Bronchial epithelial cell (primary cell): ENCODE measurements at places on chromosomes 7 and 10. TPM values are rescaled to one million over a fixed set of nuclear protein-coding genes. Genes with fewer than 3 reads are reported as not detected.
A peak's percentile ranks its signal among the peaks of the same experiment; 100 is the strongest.

DNA sequence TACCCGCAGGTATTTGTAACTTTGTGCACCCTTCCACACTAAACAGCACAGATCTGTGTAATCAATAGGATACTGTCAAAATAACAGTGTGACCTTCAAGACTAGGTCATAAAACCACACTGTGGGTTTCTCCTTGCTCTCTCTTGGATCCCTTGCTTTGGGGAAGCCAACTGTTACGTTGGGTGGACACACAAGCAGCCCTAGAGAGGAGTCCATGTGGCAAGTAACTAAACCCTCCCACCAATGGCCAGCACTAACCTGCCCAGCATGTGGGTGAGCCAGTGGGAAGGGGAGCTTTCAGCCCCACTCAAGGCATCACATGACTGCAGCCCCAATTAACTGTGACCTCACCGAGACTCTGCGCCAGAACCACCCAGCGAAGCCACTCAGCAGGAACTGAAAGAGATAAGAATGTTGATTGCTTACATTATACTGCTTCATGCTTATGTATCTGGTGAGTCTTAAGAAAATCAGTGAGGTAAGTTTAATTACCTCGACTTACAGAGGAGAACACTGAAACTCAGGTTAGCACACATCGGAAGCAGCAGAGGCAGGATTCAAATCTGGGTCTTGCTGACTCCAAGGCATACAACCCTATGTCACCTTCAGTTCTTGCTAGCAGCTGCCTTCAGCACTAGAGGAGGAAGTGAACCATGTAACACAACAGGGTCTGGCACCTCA lies 9.4 kb upstream of the ZC3HAV1 start:
- no peak for DNase-seq

- no peak for DNase-seq
These were observed 98.9 kb downstream of the MKX start for GRCh38 chr10:27646604-27647175.

GRCh38 chr7:150435390-150436073 lies 14.9 kb upstream of the GIMAP8 start:
- no peak for DNase-seq

DNA sequence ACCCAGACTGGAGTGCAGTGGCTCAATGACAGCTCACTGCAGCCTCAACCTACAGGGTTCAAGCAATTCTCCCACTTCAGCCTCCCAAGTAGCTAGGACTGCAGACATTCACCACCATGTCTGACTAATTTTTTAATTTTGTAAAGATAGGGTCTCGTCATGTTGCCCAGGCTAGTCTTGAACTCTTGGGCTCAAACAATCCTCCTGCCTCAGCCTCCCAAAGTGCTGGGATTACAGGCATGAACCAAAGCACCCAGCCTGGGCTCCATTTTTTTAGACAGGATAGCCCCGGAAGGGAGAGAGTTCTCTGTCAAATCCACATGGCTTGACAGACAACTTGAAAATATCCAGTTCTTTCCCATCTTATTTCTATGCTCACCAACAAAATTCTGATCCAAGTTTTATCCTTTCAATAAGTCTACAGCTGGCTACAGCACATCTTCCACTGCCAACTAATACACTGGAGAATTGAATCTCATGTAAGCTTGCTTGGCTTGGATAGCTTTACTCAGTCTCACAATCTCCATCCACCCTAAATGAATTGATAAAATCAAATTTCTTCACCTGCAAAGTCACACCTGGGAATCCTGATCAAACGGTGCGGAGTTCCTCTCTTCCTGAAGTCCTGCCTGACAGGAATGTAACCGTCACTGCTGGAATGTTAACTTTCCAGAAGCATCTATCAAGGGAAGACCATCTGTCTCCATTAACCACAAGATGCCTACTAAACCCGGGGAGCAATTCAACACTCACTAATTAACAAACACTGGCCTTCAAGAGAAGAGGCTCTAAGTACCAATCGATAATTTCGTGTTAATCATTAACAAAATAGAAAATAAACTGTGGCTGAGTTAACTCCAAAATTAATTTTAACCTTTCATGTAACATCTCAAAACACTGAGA lies 239.7 kb upstream of the MKLN1 start:
- DNase-seq: no peak

DNA sequence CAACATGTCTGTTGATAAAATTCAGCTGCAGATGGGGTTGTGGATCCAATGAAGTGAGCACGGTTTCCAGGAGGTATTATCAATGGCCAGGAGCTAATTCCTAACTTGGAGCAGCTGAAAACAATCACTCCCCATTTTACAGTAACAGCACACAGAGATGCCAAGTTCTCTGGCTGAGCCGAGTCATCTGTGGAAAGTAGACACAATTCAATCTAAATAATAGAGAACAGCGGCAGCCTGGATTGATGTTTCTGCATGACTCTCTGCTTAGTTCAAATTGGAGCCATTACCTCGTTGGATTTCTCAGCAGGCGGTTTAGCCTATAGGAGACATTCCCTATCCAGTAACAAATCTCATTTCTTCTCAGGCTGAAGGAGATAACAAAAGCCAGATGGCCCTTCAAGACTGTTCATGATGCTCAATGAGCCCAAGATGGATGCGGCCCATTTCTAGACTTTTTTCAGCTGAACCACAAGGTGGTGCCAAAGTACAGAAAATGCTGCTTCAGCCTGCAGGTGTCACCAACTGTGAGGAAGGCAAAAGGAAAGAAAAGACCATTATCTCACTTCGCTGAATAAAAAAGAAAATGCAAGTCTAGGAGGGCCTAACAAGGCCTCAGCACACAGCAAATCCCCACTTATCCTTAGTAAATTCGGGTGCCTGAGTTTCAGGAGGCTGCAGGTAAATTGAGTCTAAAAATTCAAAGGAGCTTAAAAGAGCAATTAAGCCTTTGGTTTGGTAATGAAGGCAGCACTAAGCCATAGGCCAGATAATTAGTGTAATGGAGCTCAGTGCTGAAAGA lies 83.7 kb downstream of the SLC16A9 start:
- peak; percentile 63 for DNase-seq

- DNase-seq: no peak
These were observed 44.4 kb downstream of the GPAM start for GRCh38 chr10:112139176-112139575.

GRCh38 chr7:114657279-114657678 lies 242.7 kb downstream of the FOXP2 start:
- DNase-seq: no peak

DNA sequence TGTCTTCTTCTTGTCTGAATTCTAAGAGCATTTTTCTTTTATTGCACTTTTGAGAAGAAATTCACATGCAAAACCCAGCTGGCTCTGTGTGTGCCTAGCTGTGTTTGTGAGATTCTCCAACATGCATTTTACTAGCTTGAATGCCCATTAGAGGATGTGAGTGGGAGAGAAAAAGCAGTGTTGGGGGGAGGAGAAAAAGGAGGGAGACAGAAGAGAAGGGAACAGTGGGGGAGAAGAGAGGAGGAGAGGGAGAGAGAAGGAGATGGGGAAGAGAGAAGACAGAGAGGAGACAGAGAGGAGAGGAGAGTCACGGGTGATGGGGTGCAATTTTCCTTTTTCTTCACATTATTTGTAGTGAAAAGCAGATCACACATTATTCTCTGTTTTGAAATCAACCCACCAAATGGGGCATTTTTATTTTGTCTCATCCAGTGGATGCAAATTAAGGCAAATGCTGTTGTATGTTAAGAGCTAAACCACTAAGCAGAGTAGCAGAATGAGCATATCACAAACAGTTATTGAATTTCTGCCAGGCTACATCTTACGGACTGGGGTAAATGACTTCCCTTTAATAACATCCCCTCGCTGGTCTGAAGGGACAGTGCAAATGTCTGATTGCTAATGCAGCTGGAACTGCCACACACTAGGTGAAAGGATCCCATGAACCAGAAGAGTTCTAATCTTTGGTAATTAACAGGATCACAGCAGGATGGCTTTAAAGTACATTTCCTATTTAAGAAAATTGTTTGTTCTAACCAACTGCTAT lies 849 bp downstream of the LRRN3 start:
- DNase-seq: no peak

- DNase-seq: no peak
These were observed 26.4 kb upstream of the ANKRD1 start for GRCh38 chr10:90947030-90947960.

GRCh38 chr10:47371629-47372485 lies 12.2 kb downstream of the ZNF488 start:
- DNase-seq: no peak

- peak; percentile 60 for DNase-seq
These were observed 105.2 kb downstream of the NEURL1 start for GRCh38 chr10:103598654-103599115.

- peak; percentile 57 for DNase-seq
These were observed 21.9 kb downstream of the ARID5B start for GRCh38 chr10:61923210-61923949.

DNA sequence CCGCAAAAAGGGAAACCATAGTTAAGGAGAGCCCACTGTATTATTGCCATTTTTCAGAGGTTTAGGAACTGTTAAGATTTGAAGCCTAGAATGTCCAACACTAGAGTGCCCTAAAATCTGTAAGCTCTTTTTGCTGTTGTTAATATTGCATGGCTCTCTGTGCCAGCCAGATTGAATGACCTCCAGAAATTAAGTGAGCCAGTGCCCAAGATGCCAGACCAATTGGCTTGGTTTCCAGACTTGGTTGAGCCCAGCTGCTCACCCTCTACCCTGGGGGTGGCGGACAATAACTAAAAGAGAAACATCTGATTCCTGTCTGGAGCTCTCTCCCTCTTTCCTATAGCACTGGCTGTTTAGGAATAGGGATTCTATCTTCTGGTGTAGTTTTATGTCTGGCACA lies 340.1 kb downstream of the PHF14 start:
- no peak for DNase-seq

DNA sequence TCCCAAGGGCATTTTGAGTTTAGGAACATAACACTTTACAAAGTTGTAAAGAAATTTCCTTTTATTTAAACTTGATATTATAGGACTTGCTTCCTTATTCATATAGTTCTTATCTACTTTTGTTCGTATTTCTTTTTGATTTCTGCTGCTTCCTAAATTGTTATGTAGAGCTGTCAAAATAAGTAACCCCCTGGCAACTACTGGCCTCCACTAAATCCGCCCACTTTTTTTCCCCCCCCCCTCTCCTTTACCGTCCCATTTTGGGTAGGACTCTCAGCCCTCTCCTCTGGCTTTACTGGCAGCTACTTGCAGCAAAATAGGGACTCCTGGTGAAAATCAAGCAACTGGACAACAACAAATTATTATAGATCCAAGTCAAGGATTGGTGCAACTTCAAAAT lies 1.1 kb downstream of the SP4 start:
- no peak for DNase-seq

DNA sequence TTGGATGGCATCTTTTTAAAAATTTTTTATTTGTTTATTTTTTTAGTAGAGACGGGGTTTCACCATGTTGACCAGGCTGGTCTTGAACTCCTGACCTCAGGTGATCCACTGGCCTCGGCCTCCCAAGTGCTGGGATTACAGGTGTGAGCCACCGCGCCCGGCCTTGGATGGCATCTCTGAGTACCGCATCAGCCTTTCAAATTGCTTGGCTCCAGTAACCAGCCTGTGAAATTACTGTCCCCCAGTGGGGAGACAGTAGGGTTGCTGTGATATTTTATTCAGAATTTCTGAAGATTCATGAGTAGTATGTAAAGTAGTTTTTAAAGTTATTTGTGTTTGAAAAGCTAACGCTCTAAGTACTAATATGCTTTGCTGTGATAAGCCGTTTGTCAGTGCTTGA lies 1.2 kb downstream of the NUB1 start:
- no peak for DNase-seq

Gene VWA2
- 1.8 and 3.9 TPM in 2 replicates for total RNA-seq

Gene PRR15
- total RNA-seq: 1.9 and 2.1 TPM in 2 replicates

Gene KEL
- 0.13 TPM in 1 of 2 replicates, not detected in the other for total RNA-seq
